Activated CD4-positive, alpha-beta T cell treated with anti-CD3 and anti-CD28 coated beads for 4 hours (primary cell): ENCODE measurements at places on chromosomes 2 and 18.

DNA sequence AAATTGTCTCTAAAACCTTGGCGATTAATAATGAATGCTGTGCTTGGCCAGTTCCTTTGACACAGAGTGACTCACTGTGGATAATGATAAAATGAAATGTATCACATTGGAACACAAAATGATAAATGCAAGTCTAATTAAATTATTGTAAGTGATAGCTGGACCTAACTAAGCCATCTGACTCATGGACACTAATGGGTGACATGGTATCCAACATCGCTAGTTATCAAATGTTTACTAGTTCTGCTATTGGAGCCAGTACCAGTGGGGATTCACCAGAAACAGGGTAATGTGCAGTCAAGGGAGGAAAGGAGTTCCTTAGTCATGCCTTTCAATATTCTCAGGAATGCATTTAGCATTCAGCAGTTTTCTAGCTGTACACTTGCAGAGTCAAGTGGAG lies 736.3 kb upstream of the ACVR2A start:
- DNase-seq, result no peak

DNA sequence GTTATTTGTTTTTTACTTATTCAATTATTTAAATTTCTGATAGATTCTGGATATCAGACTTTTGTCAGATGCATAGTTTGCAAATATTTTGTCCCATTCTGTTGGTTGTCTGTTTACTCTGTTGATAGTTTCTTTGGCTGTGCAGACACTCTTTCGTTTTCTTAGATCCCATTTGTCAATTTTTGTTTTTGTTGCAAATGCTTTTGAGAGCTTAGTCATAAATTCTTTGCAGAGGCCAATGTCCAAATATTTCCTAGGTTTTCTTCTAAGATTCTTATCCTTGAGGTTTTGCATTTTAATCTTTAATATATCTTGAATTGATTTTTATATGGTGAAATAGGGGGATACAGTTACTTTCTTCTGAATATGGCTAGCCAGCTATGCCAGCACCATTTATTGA lies 112.7 kb upstream of the SESTD1 start:
- no peak for DNase-seq

DNA sequence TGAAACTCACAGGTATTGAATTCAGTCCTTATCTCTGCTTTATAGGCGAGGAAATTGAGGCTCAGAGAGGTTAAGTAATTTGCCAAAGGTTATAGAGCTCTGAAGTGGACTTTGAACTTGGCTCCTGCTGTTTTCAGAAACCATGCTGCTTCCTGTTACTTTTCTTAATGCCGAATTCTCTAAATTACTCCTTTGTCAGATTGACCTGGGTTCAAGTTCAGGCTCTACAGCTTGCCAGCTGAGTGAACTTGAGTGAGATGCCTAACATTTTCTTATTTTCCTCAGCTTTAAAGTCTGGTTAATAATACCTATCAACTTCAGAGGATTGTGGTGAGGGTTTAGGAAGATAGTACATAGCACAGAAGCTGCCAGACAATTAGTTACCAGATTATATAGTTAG lies 3.4 kb downstream of the ASAP2 start:
- DNase-seq, result no peak

- no peak for DNase-seq
Measured at GRCh38 chr2:20223407-20224163, 1.3 kb downstream of the SDC1 start.

DNA sequence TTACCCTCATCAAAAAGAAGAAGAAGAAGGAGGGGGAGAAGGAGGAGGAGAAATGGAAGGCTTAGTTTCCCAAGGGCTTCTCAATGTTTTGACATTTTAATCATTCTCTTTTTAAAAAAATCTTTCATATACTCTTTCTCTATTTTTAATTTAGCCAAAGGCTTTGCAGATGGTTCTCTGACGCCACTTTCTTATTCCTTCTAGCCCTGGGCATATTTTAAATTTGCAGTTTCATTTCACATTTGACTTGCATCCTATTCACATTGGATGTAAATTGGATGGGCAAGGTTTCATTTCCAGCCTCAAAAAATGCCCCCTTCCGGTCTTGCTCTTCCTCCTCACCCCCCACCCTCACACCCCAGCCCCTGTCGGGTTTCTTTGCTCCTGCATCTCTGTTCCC lies 29.8 kb downstream of the MAL start:
- no peak for DNase-seq

- no peak for DNase-seq
Measured at GRCh38 chr18:47799376-47799775, 131.1 kb downstream of the SMAD2 start.

DNA sequence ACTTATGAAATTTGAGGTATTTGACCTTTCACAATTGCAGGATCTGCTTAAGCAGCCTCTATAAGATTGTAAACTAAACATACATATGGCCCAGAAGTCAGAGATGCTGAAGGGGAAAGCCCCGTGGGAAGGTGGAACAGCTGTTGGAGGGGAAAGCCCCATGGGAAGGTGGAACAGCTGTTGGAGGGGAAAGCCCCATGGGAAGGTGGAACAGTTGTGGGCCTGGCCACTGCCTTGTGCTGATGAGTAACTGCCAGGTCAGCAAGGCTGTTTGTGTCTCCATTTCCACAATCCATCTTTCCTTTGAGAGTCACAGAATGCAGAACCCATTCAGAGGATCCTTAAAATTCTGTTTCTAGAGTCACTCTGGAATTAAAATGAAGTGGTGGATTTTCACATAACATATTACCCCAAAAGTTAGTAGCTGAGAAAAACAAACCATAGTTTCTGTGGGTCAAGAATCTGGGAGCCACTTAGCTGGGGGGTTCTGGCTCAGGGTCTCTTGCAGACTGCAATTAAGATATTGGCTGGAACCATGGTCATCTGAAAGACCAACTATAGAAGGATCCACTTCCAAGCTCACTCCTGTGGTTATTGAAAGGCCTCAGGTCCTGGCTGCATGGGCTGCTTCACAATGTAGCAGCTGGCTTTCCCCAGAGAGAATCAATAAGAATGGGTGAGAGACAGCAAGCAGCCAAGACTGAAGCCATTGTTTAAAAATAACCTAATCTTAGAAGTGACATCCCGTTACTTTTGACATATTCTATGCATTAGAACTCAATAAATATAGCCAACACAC lies 86.6 kb upstream of the CAVIN2 start:
- DNase-seq, result no peak

GRCh38 chr2:82879803-82880202 lies 1579.3 kb downstream of the SUCLG1 start:
- DNase-seq, result no peak

GRCh38 chr2:21251216-21251980 lies 127.6 kb downstream of the TDRD15 start:
- DNase-seq, result no peak

GRCh38 chr2:62873603-62874002 lies 168.1 kb downstream of the EHBP1 start:
- DNase-seq, result no peak

GRCh38 chr18:47877892-47878291 lies 52.6 kb downstream of the SMAD2 start:
- no peak for DNase-seq

DNA sequence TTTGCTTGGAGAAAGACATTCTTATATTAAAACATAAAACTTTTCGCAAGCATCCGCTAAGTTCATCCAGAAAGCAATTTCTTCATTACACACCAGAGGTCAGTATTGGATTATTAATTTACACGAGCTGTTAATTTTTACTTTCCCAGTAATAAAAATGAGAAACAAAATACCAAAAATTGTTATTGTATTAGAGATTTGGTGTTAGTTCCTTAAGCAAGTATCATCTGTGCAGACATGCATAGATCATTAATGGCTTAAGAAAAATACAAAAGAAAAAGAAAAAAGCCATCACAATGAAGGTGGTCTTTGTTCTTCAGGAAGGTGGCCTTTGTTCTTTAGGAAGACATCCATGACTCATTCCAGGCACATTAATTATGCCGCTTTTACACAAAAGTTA lies 53.6 kb upstream of the HNMT start:
- DNase-seq, result no peak

DNA sequence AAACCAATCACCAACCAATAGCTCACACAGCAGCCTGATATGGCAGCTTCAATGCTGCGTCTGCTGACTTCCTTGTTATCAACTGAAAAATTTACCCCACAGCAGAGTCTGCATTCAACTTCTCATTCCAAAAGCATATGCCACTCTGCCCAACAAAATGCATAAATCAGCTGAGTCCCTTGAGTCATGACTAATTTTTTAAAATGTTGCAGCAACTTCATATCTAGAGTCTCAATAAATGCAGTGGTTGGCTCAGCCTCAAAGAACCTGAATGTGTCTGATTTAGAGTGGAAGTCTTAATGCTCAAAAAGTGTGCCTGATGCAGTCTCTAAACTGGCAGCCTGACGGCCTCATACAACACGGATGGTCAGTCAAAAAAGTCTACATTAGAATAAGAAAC lies 46.5 kb downstream of the FARSB start:
- no peak for DNase-seq

DNA sequence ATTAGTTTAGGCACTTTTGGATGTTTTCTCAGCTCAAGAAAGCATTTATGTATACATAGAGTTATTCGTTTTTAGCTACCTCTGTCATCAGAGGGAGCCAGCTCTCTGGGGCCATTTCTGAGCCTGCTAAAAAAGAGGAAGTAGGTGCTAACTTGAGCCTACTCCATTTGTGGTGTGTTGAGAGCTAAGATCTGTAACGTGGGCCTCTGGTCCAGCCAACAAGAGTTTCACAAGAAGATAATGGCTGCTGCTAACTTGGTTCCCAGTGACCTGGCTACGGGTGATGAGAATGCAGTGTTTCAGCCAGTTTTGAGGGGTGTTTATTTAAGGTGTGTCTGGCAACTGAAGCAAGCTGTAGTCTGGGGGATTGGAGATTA lies 182.5 kb downstream of the PRKCE start:
- no peak for DNase-seq

DNA sequence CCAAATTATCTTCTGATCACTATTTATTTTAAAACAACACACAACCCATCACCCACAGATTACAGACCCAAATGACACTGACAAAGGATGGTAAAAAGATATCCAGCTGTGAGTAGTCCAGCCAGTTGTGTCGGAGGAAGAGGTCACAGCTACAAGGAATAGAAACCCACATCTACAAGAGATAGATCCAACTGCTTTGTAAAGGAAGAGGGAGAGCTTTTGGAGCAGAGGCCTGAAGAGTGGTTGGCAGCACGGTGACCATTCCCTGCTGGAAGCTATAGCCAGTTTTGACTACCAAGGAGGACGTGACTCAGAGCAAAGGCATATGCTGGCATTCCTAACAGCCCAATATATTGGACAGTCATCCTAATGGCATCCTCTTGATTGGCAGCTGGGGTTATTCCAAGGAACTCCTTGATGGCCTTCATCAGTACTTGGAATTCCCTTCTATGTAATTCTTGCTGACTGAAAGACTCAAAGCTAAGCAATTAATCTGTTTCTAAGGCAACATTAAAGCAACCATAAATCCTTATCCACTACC lies 17.1 kb downstream of the SLC8A1 start:
- DNase-seq, result no peak

DNA sequence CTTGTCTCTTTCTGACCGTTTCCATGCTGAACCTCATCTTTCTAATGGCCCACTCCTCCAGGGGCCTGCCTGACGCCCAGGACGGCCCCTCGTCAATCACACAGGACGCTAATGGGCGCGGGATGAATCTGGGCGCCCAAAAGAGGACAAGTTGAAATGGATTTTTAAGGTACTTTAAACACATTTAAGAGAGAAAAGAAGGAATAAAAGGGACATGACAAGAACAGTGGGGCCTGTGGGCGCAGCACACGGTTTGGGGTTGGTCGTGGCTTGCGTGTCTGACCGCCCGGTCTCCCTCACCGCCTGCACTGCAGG lies 607 bp upstream of the UBE2F start:
- DNase-seq, result no peak

DNA sequence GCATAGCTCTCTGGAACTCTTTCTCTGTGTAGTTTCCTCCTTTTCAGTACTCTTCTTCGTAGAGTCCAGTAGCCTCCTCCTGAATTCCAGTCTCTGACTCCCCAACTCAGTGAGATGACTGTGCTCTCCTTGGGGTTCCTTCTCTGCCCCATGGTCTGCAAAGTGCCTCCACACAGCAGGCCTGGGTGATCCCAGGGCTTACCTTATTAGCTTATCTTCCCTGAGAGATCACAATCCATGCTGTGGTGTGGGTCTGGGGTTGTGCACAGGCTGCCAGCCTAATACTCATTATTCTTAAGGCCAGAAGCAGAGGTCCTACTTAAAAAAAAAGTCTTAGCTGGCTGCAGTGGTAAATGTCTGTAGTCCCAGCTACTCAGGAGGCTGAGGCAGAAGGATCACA lies 4.6 kb upstream of the GPR39 start:
- no peak for DNase-seq

DNA sequence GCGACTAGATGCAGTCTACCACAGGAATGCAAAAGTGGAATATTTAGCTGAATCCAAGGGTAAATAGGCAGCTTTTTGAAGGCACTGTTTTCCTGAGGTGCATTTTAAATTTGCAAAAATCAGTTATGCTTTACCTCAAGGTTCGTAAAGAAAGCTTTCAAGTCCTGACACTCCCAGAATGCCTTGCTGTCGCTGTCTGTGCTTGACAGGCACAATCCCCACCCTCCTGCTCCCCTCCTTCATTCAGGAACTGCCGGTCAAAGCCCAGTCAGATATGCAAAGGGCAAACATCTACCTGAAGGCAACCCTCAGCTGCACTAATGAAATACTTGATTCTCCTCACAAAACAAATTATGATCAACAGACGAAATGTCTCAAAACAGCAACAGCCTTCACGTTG lies 97.4 kb upstream of the DDX18 start:
- DNase-seq, result no peak

DNA sequence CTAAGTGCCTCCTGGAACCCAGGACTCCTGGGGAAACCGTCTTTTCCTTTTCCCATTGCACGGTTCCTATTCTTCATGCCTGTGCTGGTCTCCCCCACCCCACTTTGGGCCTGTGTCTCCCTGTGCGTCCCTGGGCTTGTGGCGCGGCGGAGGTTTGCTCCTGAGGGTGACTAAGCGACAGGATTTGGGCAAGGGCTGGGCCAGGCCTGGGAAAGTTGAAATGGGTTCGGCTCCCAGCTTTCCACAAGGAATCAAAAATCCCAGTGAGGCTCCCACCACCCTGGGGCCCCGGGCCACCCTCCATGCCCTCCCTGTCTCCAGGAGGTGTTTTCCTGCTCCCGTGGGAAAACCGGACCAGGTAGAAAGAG lies 197.6 kb downstream of the NDUFA10 start:
- no peak for DNase-seq

- DNase-seq, result no peak
Measured at GRCh38 chr2:39855856-39856255, 76.8 kb upstream of the THUMPD2 start.
